ENCODE measurements at places on chromosomes 2 and 18.

GRCh38 chr2:177058747-177059146, 153.8 kb upstream of the HNRNPA3 start:
- DNase-seq, result no peak

DNA sequence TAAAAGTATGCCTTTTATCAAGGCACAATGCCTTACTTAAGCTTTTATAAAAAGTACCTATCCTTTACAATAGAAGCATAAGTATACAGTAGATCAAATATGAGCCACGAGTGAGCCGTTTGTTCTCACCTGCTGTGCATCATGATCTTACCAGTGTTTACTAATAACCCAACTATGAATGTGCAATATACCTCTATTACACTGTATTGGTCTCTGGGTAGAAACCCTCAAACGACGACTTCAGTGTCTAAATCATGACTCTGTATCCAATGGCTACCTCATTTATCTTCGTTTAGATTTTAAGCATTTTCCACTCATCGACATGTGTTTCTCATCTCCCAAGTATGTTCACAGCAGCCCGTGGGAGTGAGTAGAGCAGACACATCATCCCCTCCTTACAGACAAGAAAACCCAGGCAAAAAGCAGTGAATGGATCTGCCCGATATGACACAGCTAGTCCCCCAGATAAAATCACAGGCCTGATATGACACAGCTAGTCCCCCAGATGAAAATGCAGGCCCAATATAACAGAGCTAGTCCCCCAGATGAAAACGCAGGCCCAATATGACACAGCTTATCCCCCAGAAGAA, 279.8 kb downstream of the TNS1 start:
- DNase-seq, result no peak

GRCh38 chr2:207356567-207356966, 173.2 kb upstream of the CREB1 start:
- DNase-seq, result no peak

GRCh38 chr2:138454761-138455160, 46.8 kb upstream of the SPOPL start:
- no peak for DNase-seq

DNA sequence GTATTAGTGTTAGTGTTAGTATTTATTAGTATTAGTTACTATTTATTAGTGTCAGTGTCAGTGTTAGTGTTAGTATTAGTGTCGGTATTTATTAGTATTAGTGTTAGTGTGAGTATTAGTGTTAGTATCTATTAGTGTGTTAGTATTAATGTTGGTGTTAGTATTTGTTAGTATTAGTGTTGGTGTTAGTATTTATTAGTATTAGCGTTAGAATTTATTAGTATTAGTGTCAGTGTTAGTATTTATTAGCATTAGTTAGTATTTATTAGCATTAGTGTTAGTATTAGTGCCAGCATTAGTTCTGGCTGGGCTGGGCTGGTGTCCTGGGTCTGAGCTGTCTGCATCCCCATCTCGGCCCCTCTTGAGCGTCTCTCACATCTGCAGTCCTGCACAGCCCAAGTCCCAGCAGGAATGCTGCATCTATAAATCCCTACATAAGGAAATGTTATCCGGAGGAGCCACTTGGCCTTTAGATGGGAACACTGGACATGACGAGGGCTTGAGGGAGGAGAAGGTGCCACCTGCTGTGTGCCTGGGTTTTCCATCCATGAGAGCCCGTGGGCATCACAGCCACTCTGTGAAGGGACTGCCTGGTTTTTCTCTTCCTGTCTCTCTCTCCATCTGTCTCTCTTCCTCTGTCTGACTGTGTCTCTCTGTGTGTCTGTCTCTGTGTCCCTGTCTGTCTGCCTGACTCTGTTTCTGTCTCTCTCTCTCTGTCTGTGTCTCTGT, 33.6 kb downstream of the TWIST2 start:
- no peak for DNase-seq

- DNase-seq, result no peak
Measured at GRCh38 chr2:198102856-198103255, 298.5 kb downstream of the PLCL1 start.

GRCh38 chr18:50803592-50803991, 16.2 kb downstream of the MRO start:
- DNase-seq, result no peak

- no peak for DNase-seq
Measured at GRCh38 chr2:144460727-144461307, 59.1 kb downstream of the ZEB2 start.

DNA sequence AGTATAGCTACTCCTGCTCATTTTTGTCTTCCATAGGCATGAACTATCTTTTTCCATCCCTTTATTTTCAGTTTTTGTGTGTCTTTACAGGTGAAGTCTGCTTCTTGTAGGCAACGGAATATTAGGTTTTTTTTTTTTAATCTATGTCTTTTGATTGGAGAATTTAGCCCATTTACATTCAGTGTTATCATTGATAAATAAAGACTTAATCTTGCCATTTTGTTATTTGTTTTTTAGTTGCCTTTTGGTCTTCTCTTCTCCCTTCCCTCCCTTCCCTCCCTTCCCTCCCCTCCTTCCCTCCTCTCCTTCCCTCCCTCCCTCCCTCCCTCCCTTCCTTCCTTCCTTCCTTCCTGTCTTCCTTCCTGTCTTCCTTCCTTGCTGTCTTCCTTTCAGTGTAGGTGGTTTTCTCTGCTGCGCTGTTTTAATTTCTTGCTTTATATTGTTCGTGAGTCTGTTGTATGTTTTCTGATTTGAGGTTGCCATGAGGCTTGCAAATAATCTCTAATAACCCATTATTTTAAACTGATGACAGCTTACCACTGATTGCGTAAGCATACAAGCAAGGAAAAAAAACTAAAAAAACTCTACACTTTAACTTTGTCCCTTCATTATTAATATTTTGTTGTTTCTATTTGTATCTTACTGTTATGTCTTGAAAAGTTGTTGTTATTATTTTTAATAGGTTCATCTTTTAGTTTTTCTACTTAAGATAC, 353.8 kb downstream of the PARD3B start:
- DNase-seq, result no peak

DNA sequence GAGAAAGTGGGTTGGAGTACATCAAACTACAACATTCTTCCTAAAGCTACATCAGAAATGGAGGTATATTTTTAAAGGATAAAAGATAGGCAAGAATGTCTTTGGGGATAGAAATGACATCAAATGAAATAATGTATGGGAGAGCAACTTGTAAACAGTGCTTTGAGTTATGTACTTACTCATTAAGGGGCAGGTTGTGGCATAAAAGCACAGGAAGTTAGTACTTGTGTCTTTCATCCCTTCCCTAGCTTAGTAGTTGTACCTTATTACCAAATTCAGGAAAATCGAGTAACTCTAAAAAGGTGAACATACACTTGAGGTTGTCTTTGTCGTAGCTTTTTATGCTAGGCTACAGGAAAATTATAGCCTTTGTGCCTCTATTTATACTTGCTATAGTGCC, 28.9 kb downstream of the PPP1CB start:
- DNase-seq, result no peak

DNA sequence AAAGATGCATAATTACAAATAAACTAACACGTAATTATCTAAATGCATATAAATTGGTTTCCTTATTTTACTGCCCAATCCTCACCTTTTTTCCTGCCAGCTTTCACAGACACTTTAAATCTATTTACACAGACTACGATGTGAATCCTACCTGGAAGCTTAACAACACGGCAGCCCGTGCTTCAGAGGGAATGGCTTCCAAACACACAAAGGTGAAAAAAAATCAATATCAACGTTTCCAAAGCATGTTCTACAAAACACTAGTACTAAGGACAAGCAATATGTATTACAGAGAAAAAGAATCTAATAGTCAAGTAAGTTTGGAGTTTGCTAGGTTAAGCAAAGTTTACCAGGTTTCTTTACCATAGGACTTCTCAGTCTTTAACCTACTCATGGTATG, 4.4 kb downstream of the MAP4K3 start:
- no peak for DNase-seq

GRCh38 chr2:201696151-201696659, 2.2 kb downstream of the MPP4 start:
- no peak for DNase-seq

- DNase-seq, result no peak
Measured at GRCh38 chr2:128520340-128520739, 201.7 kb upstream of the HS6ST1 start.

DNA sequence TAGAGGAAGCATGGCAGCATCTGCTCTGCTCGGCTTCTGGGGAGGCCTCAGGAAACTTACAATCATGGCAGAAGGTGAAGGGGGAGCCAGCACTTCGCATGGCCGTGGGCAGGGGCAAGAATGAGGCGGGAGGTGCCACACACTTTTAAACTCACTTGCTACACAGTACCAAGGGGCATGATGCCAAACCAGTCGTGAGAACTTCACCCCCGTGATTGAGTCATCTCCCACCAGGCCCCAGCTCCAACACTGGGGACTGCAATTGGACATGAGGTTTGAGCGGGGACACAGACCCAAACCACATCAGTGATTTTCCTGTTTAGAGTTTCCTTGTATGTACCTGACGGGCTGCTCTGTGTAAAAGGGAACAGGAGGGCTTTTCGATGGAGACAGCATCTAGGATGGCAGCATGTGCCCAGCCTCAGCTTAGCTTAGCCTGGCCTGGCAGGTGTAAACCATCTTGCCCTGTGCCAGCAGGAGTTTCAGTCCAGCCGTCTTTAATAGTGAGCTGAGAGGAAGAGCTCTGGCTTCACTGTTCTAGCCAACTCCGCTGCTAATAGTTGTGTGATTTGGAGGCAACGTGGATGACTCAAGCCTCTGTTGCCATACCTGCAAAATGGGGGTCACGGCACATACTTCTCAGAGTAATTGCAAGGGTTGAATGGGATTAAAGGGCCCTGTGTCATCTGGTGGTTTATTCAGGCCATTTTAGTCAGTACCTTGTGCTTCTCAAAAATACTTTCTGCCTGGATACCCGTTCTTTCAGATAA, 101.8 kb downstream of the ASAP2 start:
- no peak for DNase-seq

DNA sequence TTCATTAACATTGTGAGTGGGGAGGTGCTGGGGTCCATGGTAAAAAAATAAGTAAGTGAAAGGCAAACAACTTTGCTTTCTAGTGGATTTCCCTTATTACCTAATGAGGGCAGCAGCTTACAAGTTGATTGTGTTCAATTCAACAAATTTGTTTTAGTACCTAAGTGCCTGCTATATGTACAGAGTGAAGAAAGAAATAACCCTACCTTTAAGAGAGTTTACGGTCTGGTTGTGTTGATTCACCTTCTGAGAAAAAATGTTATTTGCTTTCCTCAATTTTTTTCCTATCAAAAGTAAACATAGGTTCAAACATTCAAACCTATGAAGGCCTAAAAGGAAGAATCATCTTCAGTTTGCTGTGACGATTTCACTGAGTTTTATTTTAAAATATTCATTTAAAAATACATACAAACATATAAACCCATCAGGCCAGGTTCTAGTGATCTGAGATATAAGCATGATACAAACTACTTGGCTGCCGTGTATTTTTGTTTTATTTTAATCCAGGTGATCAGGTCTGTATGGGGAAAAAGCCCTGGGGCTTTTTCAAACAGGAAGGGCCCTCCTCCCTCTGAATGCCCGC, 1.5 kb upstream of the SPTBN1 start:
- no peak for DNase-seq

- DNase-seq, result no peak
Measured at GRCh38 chr2:44839370-44839769, 102.1 kb upstream of the SIX3 start.

DNA sequence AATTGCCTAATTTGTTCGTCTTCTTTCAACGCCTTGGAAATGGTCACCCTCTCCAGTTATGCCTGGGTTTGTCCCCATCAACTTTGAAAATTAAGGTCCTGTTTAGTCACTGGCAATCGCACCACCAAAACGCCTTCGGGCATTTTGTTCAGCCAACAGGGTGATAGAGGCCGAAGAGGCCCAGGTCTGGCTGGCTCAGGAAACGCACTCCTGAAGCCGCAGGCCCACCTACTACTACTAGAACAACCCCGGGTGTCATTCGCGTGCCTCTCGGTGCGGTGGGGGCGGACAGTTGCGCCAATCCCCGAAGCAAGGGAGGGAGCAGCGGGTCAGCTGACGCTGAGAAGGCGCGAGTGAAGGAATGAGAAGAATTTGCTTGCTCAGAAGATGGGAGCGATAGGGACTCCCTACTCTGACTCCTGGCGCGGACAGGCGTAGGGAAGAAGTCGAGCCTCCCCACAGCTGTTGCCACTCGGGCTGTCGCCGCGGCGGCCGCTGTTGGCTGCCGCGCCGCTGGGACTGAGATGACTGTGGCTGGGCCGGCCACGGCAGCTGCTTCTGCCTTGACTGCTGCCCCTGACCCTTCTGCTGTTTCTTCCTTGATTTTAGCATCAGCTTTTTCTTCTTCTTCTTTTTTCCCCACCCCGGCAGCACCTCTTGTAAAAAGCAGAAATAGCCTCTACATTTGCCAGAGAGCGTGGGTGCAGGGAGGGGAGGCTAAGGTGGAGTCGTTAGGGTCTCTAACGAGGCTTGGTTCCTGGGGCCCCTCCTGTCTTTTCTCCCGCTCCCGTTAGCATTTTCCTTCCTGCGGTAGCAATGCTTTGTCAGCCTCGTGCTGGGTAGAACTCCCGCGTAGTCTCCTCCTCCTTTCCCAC, 387.6 kb downstream of the FIGN start:
- DNase-seq, result no peak

DNA sequence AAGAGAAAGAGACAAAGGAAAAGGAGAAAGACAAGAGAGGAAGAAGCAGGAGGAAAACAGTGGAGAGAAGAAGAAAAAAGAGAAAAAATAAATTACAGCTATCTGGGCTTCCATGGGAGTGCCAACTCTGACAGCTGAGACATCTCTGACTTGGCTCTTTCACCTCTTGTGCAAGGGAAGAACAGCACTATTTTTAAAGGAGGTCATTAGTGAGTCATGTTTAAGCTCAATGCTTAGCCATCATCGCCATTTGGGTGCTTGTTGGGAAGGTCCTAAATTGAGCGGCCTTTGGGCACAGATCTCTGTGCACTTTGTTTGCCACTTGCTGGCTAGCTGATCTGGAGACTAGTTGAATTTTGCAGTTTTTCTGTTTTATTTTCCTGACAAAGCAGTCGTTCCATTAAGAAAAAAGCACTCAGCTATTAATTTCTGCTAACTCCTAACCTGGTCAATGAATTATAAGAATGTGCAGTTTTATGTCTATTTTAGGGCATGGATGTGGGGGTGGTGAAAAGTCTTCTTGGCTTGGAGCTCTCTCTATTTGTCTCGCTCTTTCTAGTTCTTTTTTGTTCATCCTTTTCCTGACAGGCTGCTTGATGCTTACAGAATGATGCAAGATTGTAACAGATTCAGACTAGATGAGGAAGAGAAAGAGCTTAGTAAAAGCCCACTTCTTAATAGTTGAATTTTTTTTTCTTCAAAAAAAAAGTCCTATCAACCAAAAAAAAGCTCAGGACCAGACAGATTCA, 231.5 kb downstream of the SLC8A1 start:
- no peak for DNase-seq

DNA sequence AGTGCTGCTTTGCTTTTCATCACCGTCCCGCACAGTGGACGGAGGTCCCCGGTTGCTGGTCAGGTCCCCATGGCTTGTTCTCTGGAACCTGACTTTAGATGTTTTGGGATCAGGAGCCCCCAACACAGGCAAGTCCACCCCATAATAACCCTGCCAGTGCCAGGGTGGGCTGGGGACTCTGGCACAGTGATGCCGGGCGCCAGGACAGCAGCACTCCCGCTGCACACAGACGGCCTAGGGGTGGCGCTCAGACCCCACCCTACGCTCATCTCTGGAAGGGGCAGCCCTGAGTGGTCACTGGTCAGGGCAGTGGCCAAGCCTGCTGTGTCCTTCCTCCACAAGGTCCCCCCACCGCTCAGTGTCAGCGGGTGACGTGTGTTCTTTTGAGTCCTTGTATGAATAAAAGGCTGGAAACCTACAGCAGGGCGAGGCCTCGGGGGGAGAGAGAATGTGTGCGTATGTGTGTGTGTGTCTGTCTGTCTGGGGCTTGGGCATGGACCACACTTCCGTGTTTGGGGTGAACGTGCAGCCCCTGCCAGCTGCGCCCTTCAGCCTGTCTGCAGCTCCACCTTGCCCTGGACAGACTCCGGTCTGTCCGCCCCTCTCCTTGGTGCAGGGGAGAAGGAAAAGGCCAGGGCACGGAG, 32.3 kb downstream of the GPC1 start:
- DNase-seq, result no peak

All from NCI-H187 treated with DMSO at 0.1 percent for 48 hours (cell line).